LHCN-M2 (cell line): ENCODE measurements at places on chromosomes 3 and 15. TPM values are rescaled to one million over a fixed set of nuclear protein-coding genes. Genes with fewer than 3 reads are reported as not detected.

GRCh38 chr3:14016900-14017475 is 107.7 kb downstream of the CHCHD4 start:
- no peak for DNase-seq

- DNase-seq = peak; percentile 65
Measured at GRCh38 chr3:176814285-176814684, 383.0 kb downstream of the TBL1XR1 start.

DNA sequence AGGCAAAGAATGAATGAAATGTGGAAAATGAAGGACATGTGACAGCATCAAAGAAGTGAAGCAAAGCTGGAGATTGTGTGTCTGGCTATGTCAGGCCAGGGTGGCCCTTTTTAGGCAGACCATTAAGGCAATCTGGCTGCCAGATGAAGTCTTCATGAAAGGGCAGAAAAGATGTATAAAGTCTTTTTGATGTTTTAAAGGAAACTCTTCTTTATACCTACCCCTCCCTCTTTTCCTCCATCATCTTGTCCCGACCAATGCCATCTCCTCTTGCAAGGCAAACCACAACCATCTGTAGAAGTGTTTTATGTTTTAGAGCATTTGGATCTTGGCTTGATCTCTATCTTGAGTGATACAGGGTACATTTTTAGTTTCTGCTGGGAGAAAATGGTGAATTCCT is 259.2 kb downstream of the LSAMP start:
- DNase-seq = no peak

GRCh38 chr15:91472316-91472756 is 372.3 kb downstream of the SV2B start:
- no peak for DNase-seq

DNA sequence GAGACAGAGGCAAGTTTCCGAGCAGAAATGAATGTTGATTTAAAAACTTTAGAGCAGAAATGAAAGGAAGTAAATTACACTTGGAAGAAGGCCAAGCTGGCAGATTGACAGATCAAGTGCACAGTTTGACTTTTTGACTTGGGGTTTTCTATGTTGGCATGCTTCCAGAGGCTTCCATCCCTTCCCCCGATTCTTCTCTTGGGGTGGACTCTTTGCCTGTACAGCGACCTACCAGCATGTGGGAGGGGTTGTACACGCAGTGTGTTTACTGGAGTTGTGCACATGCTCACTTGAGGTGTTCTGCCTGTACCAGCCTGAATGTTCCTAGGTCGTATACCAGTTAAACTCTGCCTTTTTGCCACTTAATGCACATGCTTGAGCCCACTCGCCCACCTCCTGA is 701.5 kb upstream of the GBE1 start:
- no peak for DNase-seq

DNA sequence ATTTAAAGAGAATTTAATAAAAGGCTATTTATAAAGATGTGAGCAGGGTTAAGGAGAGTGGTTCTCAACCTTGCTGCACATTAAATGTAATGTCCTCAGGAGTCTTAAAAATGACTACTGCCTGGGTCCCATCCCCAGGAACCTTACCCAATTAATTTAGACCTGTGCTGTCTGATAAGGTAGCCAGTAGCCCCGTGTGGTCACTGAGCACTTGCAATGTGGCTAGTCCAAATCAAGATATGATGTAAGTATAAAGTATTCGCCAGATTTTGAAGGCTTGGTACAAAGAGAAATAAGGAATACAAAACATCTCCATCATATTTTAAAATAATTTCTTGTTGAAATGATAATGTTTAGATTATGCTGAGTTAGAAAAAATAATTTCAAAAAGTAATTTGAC is 343.3 kb upstream of the PPP2R3A start:
- DNase-seq = no peak

DNA sequence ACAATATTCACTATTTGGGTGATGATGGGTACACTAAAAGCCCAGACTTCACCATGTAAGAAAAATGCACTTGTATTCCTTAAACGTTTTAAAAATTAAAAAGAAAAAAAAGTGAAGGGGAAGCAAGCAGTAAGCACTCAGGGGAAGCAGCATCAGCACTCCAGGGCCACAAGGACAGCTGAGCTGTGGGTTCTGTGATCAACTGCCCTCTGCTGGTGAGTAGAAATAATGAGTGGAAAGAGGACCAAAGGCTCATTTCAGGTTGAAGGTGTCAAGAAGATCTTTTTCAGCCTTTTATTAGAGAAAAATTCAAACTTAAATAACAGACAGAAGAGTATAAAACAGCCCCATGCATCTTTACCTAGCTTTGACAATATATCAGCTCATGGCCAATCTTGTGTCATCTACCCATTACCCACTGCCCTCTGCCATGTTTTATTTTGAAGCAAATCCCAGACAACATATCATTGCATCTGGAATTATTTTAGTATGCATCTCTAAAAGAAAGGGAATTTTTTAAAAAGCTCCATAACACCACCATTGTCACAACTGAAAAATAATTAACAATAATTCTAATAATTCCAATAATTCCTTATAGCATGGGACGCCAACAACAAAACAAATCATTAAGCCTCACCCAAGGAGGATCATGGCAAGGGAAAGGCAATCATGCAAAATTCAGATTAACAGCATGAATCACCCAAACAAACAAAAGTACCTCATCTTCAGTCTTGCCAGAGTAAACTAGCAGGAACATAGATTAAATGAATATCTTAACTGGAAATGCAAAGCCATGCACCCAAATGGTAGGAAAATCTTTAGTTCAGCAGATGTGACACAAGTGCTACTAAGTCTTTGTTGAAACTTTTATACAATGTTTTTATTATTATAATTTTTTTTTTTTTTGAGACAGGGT is 42.5 kb downstream of the TAMM41 start:
- peak; percentile 57 for DNase-seq

- peak; percentile 18 for DNase-seq
Measured at GRCh38 chr15:68001811-68002210, 52.3 kb upstream of the PIAS1 start.

- no peak for DNase-seq
Measured at GRCh38 chr3:16313886-16314645, 49.1 kb downstream of the OXNAD1 start.

Gene ILDR1
- not detected in 2 replicates for total RNA-seq

Gene RFX7
- total RNA-seq = 7.2 and 9.8 TPM in 2 replicates

Gene C3orf85
- not detected in 2 replicates for total RNA-seq

Gene TMEM108
- total RNA-seq = 5.8 and 9.4 TPM in 2 replicates

Gene GABRB3
- total RNA-seq = not detected in 2 replicates

Gene BCHE
- total RNA-seq = 0.19 and 0.29 TPM in 2 replicates

Gene MYL3
- not detected in 2 replicates for total RNA-seq

Gene CCR9
- not detected in 2 replicates for total RNA-seq

Gene SERINC4
- total RNA-seq = 0.11 TPM in 1 of 2 replicates, not detected in the other
